ENCODE measurements at places on chromosomes 7 and 10. TPM values are rescaled to one million over a fixed set of nuclear protein-coding genes. Genes with fewer than 3 reads are reported as not detected.

The KAZALD1 gene
- 16.5 TPM for polyA plus RNA-seq

DNA sequence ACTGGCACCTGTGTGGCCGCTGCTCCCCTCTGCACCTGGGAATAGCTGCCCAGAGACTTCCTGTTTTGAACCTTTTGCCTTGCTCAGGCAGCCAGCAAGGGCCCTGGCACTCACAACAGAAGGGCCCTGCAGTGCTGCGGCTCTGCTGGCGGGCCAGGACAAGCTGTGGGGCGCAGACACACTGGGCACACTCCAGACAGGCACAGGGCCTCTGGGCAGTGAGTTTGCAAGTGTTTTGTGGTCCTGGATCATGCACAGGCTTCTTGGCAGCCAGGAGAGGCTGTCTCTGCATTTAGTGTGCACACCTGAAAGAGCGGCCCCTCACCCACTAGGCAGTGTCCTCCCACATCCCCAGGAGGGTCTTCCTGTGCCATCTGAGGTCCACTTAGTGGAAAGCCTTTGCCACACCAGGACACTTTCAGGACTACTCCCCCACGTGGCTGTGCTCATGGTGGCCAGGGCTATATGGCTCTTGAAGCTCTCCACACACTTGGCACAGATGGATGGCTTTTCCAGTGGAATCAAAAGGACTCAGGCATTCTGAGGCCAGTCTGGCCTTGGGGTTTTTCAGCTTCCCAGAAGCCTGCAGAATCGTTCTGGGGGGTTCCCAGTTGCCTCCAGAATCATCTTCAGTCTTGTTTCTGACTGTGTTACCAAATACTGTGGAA lies 5.0 kb upstream of the ATP6V0E2 start:
- no peak for DNase-seq

The ANK3 gene
- 34.4 TPM for polyA plus RNA-seq

GRCh38 chr7:21616091-21616490 lies 73.3 kb downstream of the DNAH11 start:
- DNase-seq = no peak

- no peak for DNase-seq
These were observed 9.6 kb downstream of the UBTD1 start for GRCh38 chr10:97508342-97508741.

GRCh38 chr10:79351332-79351731 lies 4.1 kb downstream of the PPIF start:
- no peak for DNase-seq

DNA sequence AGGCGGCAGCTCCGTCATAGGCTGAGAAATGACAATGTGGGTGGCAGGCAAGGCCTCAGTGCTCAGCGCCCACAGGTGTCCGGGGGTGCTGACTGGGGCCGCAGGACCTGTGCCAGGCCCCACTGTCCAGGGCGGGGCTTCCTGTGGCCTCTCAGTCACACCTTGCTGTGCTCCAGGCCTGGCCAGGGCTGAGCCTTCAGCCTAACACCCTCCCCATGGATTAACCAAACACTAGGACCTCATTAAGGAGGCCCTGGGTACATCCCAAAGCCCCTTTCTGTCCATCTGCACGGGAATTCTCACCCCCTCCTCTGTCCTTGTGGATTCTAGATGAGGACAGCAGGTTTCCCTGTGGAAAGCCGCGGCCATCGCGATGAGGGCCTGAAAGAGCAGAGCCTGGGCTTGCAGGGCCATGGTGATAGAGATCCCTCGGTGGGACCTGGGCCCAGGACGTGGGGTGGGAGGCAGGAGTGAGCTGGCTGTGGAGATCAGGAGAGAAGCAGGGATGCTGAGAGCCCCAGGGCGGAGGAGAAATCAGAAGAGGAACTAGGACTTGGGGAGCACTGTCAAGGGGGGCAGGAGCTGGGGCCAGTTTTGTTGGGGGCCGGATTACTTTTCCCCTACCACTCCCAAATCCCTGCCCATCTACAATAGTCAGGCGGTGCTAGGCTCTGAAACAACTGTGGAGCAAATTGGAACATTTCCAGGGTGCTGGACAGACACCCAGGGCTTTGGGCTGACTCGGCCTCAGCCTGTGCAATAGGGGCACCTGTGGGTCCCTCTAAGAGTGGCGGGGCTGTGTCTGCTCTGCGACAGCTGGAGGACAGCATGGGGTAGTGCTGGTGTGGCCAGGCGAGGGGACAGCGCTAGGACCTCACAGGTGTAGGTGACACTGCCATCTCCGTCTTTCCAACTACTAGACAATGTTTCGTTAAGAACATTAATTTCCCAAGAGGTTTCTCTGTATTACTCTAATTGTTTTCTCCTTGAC lies 23.3 kb upstream of the MNX1 start:
- DNase-seq = no peak

DNA sequence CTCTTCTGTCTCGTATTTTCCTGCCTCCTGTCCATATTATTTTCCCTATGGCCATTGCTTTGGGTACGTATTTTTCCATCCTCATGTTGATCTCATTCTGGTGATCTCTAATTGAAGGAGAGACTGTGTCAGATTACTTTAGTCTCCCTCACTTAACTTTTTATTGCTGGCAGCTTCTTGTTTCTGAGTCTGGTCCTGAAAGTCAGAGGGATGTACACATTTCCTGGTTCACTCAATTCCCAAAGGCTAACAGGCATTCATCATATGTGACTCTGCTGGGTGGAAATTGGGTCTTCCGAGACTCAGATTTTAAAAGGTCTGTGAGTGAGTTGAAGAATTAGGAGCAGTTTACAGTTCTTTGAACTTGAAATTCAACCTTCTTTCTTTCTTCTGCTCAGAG lies 10.9 kb downstream of the UMAD1 start:
- no peak for DNase-seq

The OR2A42 gene
- 0.01 TPM for polyA plus RNA-seq

DNA sequence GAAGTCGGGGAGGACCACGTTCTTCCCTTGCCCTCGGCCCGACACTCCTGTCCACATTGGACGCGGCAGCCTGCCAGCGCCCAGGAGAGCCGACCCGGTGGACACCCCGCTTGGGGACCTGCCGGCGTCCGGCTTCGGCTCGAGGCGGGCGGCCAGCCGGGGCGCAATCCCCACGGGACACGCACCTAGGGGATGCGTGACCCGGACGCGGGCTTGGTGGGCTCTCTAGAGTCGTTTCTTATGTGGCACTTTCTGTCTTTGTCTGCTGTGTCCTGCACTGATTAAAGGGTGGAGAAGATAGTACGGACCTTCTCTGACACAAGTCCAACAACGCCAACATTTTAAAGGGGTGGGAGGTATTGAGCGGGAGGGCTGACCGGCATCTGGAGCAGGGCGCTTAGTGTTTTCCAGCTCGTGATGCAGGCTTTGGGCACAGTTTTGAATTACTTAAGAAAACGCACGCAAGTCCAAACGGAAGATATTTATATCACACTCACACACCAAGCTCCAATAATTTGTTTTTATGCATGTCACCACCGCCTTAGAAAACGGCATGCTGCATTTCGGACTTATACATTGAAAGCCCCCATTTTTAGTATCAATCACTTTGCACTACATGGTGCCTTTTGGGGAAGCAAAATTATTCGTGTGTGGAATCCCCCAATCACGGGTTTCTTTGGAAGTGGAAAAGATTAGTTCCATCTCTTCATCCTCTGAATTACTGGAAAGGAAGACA lies 3.9 kb upstream of the SPAG6 start:
- no peak for DNase-seq

- DNase-seq = no peak
These were observed 66.7 kb downstream of the CCDC3 start for GRCh38 chr10:12934777-12935176.

The HOXA4 gene
- polyA plus RNA-seq = 0.59 TPM

- DNase-seq = no peak
These were observed 891.2 kb downstream of the PCDH15 start for GRCh38 chr10:53909791-53910190.

GRCh38 chr7:30649717-30650420 lies 32.4 kb downstream of the CRHR2 start:
- DNase-seq = no peak

The SH2D4B gene
- not detected for polyA plus RNA-seq

DNA sequence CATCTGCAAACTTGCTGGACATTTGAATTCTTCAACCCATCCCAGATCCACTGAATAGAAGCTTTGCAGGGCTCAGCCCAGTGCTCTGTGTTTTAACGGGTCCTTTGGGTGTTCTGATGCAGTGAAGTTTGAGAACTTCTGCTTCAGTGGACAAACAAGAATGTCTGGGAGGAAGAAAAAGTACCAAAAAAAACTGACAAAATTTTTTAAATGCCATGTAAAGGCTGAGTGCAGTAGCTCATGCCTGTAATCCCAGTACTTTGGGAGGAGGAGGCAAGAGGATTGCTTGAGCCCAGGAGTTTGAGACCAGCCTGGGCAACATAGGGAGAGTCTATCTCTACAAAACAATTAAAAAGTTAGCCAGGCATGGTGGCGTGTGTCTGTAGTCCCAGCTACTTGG lies 51.8 kb upstream of the FRMD4A start:
- no peak for DNase-seq

- no peak for DNase-seq
These were observed 105.6 kb upstream of the COL1A2 start for GRCh38 chr7:94289071-94289470.

- DNase-seq = no peak
These were observed 38.0 kb downstream of the R3HCC1L start for GRCh38 chr10:98172495-98172894.

GRCh38 chr10:100340948-100341847 lies 5.8 kb upstream of the SCD start:
- DNase-seq = peak; percentile 38

DNA sequence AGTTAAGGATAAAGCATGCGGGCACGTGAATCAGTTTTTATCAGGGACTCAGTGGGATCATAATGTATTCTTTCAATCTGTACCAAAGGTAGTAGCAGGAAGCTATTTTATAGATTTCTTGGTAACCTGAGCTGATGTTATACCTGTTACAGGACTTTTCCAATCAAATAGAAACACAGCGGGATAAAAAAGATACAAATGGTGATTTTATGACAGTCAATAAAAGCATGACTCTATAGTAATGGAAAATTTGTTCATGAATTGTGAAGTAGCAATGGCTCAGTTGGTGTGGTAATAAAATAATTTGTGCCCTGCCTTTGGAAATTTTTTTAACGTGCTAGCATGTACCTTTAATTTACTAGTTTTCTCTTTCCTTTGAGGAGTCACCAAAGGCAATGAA lies 300.7 kb upstream of the CELF2 start:
- no peak for DNase-seq

GRCh38 chr7:105656922-105657521 lies 75.7 kb upstream of the EFCAB10 start:
- no peak for DNase-seq

DNA sequence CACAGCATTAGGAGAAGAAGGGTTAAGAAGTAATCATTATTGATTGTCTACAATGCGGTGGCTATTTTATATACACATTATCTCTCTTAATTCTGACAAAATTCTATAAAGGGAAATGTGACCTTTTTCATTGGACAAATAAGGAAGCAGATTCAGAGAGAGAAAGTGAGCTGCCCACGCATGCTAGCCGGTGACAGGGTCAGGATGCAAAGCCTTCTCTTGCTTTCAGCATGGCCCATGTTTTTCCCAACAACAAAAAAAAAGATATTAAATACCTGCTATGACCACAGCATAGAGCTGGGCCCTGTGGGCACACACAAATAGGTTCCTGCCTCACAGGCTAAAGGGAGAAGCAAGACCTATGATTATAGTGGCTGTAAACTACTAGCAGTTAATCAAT lies 66.8 kb downstream of the PPP1R3C start:
- no peak for DNase-seq

The H2BK1 gene
- polyA plus RNA-seq = not detected

The TMEM184A gene
- 0.45 TPM for polyA plus RNA-seq

The CALCR gene
- not detected for polyA plus RNA-seq

The SLC13A1 gene
- not detected for polyA plus RNA-seq

DNA sequence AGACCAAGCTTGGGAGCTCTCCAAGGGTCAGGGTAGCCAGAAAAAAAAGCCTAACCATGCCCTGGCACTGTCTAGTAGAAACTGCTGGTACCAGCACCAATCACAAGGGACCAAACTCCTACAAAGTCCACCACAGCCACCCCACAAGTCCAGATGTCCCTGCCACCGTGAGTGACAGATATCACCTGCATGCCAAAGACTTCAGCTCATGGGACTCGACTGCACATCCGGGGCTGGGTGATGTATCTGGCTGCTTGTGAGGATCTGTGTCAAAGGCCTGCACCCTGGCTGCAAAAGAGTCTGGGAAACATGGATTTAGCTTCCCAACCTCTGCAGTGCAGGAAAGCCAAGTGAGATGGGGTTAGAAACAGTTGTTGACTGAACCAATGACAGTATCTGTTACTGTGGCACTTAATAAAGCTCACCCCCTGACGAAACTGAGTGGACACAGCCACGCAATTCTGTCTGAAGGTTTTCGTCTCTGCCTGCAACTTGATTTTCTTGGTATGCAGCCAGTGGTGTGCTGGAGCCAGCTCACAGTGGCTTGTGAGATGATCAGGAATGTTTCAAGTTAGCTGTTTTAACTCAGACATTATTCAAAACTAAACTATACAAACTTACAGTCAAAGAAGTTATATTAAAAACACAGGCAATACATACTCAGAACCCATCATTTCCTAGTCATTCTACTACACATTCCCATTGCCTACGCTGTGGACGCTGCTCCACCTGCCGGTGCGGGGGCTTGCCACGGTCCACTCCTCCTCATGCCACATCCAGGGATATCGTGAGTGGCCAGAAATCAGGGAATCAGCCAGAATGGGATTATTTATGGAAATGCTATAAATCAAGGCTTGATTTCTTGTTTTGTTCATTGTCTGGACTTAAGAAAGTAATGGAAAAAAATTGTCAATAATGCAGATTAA lies 9.2 kb downstream of the ZNF488 start:
- DNase-seq = no peak

- DNase-seq = no peak
These were observed 93.5 kb upstream of the PDCD4 start for GRCh38 chr10:110778211-110778610.

The CRTAC1 gene
- 0.22 TPM for polyA plus RNA-seq

DNA sequence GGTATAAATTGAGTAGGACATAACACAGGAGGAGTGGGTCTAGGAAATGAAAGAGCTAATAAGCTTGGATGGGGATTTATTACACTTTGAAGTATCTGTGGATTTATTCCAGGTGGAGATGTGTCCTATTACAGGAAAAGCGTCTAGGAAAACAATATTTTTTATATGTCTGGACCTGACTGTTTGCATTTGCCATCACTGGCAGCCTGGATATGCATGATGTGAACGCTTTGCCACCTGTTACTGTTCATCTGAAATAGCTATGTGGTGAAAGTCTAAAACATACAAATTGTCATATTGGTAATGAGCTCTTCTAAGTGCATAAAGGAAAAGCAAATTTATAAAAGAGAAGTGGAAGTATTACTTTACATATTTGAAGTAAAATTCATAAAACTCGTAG lies 31.6 kb upstream of the AGMO start:
- no peak for DNase-seq

The GPER1 gene
- 4.5 TPM for polyA plus RNA-seq

The TET1 gene
- polyA plus RNA-seq = 0.29 TPM

- no peak for DNase-seq
These were observed 94.2 kb upstream of the NRP1 start for GRCh38 chr10:33428682-33429081.

DNA sequence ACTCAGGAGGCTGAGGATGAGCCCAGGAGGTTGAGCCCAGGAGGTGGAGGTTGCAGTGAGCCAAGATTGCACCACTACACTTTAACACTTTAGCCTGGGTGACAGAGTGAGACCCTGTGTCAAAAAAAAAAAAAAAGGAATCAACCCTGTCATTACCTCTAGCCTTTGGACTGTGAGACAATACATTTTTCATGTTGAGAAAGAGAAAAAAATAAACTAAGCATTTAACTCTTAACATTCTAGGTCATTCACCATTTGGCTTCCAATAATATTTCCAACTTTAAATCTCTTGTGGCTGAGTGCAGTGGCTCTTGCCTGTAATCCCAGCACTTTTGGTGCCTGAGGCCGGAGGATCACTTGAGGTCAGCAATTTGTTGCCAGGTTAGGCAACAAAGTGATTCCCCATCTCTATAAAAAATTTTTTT lies 41.9 kb upstream of the TPST1 start:
- DNase-seq = no peak
